A172 (cell line): ENCODE measurements at places on chromosomes 16 and 17.

- DNase-seq: no peak
These were observed 123.2 kb downstream of the CPPED1 start for GRCh38 chr16:12680531-12680930.

DNA sequence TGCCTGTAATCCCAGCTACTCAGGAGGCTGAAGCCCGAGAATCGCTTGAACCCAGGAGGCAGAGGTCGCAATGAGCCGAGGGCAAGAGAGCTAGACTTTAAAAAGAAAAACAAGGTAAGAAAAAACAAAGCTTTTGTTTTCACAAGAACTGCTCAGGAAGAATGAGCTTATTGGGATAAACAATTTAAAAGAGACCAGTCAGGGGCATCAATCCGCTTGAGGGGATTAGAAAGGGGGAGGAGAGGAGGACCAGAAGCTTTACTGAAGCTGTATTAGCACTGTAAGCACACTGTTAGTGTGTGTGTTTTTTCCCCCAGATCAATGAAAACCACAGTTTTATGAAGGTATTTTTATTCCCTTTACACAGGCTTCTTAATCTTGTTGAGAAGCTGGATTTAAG lies 8.8 kb downstream of the TMEM170A start:
- no peak for DNase-seq

DNA sequence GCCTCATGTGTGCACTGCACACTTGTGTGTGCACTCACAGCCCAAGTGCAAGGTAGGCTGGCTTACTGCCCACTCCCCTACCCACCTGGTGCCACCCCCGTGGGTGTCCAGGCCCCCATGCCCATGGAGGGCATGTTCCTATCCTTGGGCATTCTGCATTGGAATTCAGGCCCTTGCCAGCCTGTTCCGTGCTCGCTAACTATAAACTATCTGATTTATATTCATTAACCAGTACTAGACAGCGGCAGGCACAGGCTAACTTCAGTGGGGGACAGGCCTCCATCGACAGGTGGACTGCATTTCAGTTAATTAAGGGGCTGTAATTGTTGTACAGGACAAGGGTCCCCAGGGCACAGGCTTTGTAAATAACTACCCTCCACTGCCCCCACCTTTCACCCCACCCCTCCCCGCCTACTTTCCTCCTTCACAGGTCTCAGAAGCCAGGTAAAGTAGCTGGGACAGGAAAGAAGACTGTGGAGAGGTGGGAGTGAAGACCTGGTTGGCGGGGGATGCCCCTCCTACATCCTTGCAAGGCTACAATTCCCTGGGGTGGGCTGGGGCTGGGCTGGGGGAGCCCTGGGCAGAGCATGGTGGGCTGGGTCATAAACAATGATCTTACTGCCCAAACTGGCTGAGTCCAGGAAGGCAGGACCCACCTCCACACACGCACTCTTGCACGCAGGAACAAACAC lies 119.0 kb upstream of the LHX1 start:
- no peak for DNase-seq

- no peak for DNase-seq
These were observed 4.5 kb downstream of the TTYH2 start for GRCh38 chr17:74217888-74218287.

DNA sequence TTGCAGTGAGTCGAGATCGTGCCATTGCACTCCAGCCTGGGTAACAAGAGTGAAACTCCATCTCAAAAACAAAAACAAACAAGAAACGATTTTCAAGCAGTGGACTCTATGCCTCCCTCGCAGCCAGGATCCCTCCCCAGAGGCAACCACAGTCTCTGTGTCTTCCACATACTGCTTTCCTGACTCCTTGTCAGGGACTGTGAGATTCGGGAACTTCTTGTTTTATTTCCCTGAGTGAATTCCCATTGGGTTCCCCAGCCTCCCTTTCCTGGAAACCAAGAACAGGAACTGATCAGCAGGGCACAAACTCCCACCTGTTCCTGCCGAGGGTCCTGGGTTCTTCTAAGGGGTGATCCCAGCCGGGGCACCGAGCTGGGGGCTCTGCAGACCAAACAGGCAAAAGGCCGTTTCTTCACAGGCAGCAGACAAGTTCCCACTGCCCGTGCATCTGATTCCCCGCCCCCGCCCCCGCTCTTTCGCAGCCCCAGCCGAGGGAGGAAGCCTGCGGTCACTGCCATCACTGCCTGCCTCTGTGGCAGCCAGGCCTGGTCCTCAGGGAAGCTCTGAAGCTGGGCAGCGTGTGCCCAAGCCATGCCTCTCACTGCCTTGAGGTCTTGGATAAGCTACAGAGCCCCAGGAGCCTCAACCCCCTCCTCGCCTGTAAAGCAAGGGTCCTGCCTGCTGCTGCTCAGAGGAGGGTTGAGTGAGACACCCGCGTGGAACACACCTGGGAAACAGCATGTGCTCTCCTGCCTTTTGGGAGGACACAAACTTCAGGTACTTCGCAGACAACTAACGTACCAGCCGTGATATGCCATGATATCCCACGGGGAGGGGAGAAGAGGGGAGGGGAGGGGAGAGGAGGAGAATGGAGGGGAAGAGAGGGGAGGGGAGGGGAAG lies 5.5 kb upstream of the PIEZO1 start:
- no peak for DNase-seq

- DNase-seq: peak; percentile 56
These were observed 2.1 kb upstream of the IRX5 start for GRCh38 chr16:54928411-54929089.

GRCh38 chr17:64780096-64781013 lies 118.2 kb upstream of the SMURF2 start:
- DNase-seq: no peak

DNA sequence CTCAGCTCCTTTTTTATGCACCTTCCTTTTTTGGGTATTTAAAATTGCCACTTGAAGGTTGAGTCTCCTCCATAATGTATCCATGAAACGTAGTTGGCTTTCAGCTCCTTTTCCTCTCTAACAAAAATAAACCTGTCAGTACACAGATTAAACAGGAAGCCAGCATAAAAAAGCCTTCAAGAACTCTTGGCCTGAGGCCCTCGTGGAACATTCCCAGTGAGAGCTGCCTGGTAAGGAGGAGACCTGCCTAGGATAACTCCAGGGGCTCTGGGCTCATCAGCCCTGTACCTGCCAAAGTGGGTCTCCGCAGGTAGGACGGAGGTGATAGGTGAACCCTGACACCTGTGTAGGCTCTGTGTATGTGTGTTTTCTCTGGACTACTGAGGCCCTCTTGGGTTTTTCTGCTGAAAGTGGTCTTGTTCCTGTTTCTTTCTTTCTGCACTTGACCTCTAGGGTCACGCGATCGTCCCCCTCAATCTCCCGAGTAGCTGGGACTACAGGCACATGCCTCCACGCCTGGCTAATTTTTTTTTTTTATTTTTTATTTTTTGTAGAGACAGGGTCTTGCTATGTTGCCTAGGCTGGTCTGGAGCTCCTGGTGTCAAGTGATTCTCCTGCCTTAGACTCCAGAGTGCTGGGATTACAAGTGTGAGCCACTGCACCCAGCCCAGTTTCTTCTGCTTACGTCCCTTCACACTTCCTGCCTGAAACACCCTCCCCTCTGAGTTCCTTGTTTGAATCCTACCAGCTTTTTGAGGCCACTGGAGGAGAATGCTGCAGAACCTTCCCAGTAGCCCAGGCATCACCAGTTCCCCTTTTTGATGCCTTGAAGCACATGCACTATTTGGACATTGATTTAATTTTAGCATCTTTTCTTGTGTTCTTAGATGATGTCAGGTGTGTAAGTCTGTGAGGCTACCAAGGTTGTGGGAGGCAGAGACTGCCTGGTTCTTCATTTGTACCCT lies 9.8 kb downstream of the PGS1 start:
- no peak for DNase-seq

DNA sequence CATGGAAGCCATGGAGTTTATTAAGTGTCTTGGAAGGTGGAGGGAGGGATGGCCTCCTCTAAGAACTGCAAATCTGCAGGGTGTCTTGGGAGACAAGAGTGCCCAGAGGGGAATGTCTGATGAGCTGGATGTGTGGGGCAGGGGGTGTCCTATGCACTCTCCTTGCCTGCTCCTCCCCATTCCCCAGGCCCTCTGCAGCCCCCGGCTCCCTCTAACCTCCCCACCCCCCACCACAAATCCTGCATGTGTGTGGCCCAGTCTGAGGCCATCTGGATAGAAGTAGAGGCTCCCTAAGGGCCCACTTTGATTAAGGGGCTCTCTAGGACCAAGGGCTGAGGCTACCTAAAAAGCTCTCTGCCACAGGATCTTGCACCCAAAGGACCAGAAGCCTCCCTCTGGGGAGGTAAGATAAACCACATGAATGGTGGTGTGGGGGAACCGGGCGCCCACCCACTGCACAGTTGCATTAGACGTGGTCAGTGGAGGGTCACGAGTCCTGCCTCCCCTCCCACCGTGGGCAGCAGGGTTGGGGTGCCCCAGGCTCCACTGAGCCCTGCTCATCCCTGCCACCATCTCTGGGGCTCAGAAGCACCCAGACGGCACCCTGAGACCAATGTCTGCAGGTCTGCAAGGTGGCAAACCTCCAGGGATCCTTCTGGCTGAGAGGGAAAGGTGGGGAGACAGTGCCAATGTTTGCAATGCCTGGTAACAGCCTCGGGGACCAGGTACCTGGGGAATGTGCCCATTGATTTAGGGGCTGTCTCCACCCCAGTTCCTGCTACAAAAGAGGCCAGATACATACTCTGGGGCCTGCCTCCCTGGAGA lies 618 bp downstream of the AANAT start:
- no peak for DNase-seq

GRCh38 chr16:50721549-50722404 lies 20.1 kb upstream of the CYLD start:
- DNase-seq: no peak

DNA sequence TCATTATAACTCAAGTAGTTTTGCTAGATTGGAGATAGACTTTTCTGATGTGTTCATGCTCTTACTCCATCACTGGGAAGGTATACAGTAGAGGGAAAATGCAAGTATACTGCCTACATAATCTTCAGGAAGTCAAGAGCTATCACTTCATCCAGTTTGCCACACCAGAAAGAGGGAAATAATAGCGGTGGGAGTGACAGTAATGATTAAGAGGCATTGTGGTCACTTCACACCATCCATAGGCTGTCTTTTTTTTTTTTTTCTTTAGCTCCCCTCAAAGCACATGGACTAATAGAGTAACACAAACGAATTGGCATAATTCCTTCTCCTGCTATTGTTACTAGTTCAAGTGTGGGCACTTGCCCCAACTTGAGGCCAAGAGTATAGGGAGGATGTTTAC lies 28.4 kb upstream of the HLF start:
- DNase-seq: no peak

DNA sequence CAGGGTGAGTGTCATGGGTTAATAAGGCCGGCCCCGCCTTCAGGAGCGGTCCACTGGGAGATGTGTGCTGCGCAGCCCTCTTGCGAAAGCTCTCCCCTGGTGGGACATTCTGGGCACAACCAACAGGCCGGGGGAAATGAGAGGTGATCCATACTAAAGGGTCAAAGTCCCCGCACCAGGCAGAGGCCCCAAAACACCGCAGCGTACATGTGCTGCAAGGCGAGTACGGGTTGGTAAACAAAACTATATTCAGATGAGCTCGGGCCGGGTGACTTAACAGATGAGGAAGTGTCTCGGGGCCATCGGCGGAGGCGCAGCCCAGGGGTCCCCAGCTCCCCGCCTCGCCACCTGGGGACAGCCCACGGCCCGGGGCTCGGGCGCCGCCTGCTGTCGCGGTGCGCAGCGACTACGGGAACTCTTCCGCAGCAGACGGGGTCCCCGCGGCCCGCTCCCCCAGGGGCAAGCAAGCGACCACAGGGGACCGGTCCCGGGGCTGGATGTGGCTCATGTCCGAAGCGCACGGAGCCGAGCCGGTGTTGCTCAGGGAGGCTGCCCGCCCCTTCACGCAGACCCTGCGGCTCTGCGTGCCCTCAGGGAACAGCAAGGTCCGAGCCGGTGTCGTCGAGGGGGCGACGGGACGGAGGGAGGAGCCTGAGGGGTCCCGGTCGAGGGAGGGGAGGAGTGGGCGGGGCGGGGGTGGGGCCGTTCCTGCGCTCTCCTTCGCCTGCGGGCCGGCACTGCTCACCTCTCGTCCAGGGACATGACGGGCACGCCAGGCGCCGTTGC lies at the start of gene RAB37:
Gene RAB37 (plus strand): TSS at position 744 of the 786 bp plus-strand sequence. CDS start 17 bp downstream, at position 761.
- no peak for DNase-seq

GRCh38 chr17:78876094-78876597 lies 26.9 kb downstream of the CEP295NL start:
- DNase-seq: no peak

- DNase-seq: no peak
These were observed 311.4 kb downstream of the CBLN1 start for GRCh38 chr16:48970216-48970615.

DNA sequence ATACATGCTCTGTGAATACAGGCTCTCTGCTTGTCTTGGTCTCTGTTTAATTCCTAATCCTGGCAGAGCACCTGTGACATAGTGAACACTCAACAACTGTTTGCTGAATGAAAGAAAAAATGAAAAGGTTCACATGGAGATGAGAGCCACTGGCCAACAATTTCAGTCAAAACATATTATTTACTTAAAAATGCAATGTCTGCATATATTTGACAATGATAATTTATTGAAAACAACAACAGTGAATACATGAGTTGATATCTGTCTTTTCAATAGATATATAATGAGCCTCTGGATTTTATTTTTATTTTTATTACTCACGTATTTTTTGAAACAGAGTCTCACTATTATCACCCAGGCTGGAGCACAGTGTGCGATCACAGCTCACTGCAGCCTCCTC lies 136.6 kb downstream of the CDH13 start:
- no peak for DNase-seq

- DNase-seq: no peak
These were observed 3.7 kb downstream of the TIMP2 start for GRCh38 chr17:78921437-78921971.

GRCh38 chr17:1936766-1937165 lies 88.4 kb downstream of the RTN4RL1 start:
- DNase-seq: no peak
